Stimulated activated CD8-positive, alpha-beta memory T cell treated with anti-CD3 and anti-CD28 coated beads, Interleukin-15, amount 100 ng/mL, for 48 hours (primary cell): ENCODE measurements at places on chromosomes 1 and 21.

GRCh38 chr1:206114692-206115640, 2.2 kb downstream of the AVPR1B start:
- no peak for DNase-seq

DNA sequence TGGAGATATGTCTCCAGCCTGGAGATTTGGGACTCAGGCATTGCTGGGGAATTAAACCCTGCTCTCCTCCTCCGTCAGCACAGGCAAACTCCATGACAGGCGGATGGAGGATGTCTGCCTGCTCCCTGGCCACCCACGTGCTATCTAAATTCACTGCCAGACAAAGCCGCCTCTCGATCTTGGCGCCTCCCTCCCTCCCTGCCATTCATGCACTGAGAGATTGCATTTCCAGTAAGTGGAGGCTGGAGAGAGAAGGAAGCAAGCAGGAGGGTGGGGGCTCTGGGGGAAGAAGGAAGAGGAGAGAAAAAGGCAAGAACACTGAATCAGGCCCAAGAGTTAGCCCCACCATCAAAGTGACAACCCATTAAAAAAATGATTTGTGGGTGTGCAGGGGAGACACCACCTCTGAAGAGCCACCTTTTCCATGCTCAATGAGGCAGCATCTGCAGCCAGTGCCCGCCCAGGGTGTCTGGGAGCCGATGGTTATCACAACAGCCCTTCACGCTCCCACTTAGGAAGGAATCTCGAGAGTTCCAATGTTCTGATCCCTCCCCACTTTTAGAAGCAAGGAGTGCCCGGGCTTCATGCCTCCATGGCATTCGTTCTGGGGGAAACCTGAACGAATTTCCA, 183.0 kb downstream of the HIVEP3 start:
- DNase-seq: no peak

- DNase-seq: no peak
Measured at GRCh38 chr1:160834945-160835565, 27.6 kb downstream of the CD244 start.

GRCh38 chr1:164659621-164660411, 100.8 kb downstream of the PBX1 start:
- no peak for DNase-seq

DNA sequence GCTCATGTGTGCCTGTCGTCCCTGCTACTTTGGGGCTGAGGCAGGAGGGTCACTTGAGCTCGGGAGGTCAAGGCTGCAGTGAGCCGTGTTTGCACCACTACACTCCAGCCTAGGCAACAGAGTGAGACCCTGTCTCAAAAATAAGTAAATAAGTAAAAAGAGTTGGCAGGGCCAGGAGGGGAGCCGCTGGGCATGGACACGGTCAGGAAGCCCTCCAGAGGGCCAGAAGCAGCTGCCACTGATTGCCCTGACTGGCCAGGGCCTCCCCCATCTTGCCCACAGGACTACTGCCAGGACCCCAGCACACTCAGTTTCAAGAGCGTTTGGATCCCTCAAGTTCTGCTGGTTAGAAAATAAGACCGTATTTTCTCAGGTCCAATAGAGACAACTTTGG, 112.2 kb upstream of the IPO9 start:
- DNase-seq: no peak

- no peak for DNase-seq
Measured at GRCh38 chr1:166814611-166815010, 24.7 kb upstream of the POGK start.
